ENCODE measurements at places on chromosomes 4 and X.

DNA sequence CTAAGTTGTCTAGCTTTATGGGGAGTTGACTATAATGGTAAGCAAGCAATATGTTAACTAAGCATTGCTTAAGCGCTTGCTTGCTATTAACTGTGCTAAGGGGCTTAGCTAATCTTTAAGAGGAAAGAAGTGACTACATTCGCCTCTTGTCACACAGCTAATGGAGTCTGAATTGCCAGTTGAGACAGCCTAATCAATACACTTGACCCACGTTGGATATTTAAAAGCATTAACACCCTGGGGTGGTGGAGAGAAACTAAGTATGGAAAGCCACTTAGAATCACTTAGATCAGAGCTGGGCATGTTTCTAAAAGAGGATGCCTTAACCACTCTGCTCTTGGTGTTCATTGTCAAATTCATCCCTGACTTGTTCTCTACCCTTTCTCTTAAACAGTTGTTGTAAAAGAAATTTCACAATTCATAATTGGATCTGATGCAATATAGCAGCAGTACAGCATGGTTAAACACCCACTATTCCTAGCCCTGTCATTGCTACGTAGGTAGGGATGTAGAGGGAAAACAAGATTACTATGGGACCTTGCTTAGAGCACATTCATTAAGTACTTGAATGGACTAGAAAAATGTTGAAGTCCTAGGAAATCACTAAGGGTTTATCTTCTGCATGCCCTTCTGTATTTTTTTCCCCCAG lies 3.5 kb downstream of the ZAR1 start:
- no peak overlapping the region for H3K4me3 ChIP-seq
- DNase-seq = no peak
- no peaks in the 10 kb centered on the region for H3K36me3 ChIP-seq

- H3K4me1 ChIP-seq = peaks cover 58% of the 10 kb centered on the region
- no peaks in the 10 kb centered on the region for H3K36me3 ChIP-seq
- H3K4me3 ChIP-seq = no peak overlapping the region
Observed at GRCh38 chr4:149980941-149981340, 97.3 kb upstream of the DCLK2 start.

DNA sequence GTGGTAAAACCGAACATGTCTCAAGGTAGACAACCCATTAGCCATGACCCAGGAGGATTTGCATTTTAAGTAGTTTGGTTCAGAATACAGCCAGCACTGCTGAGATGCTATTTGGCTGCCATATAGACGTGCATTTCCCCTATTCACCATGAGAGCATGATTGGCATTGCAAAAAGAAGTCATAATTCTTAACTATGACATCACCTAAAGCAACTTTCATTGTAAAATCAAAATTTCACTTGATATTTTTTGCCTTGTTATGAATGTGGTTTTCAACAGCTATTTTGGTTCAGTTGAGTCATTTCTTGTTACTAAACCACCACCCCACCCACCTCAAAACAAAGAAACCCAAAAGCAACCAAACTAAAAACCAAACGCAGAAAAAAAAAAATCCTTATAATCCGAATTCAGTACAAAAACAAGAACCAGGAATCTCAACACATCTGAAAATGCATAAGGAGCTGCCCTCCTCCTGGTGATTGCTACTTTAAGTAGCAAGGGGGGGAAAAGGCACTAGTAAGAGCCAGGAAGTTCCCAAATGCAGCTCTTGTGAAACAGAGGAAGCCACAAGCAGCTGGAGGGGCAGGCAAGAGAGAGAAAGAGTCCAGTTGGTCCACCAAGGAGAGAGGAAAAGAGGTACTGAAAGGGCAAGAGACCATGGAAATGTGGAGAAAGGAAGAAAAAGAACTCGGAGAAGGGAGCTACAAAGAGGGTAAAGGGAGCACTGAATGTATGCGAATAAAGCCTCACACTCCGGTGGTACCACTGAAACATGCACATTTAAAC lies 3.1 kb downstream of the SLITRK4 start:
- H3K27me3 ChIP-seq = peaks cover 11% of the 10 kb centered on the region
- peaks cover 28% of the 10 kb centered on the region for H3K4me1 ChIP-seq
- H3K27ac ChIP-seq = no peak overlapping the region
- H3K36me3 ChIP-seq = peaks cover 28% of the 10 kb centered on the region
- H3K4me3 ChIP-seq = peak overlapping the region; percentile 86

DNA sequence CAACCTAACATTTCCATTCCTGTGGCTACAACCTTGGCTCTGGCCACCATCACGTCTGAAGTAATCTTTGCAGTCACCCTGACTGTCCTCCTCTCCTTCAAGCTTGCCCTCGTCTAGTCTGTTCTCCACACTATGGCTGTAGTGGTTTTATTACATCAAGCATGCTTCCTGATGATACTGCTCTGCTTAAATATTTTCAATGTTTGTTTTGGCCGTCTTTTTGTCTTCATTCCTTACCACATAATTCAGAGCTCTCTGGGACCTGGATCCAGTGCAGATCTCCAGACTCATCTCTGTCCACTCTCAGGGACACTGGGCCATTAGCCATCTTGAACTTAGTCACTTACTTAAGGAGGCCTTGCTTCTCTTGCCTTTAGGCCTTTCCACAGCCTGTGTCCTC lies 27.7 kb upstream of the FREM3 start:
- H3K4me1 ChIP-seq = peaks cover 6% of the 10 kb centered on the region
- DNase-seq = no peak
- H3K36me3 ChIP-seq = no peaks in the 10 kb centered on the region
- H3K27ac ChIP-seq = no peak overlapping the region

DNA sequence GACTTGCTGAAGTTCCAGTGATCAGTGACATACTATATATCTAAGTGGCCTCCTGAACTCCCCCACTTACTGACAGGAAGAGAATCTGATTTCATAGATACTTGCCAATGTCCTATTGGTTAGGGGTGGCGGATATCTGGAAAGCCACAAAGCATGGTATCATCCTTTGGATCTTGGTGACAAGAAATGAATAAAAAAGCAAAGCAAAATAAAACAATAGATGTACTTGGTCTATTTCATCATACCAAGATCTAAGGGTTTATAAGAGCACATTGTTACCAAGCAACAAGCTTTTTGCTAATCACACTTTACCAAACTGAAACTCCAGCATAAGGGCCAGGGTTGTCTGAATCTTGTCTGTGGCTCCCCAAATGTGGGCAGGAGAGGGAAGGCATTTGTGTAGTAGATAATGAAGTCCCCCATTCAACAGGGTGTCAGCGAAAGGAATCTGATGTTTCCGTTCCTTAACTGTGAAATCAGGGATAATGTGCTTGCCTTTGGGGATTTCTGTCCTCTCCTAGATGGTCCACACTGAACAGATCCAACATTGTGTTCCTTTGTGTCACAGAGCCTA lies 125.0 kb upstream of the SMIM10 start:
- H3K36me3 ChIP-seq = no peaks in the 10 kb centered on the region
- no peak overlapping the region for H3K27ac ChIP-seq
- peaks cover 3% of the 10 kb centered on the region for H3K27me3 ChIP-seq
- no peaks in the 10 kb centered on the region for H3K4me1 ChIP-seq

DNA sequence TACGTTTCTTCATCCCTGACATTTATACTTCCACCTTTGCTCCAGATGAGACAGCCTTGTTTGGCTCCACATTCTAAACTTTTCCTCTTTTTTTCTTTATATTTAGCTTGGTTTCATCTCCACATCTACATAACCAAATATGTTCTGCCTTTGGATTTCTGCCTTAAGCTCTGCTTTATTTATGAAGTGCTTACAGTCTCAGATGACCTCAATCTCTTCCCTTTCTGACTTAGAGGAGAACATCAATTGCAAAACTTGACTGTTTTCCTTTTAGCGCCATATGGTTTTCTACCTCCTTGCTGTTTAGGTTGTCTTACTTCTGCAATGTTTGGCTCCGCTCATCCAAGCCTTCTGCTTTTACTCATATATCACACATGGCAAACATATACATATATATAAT lies 7.5 kb downstream of the ASB5 start:
- no peaks in the 10 kb centered on the region for H3K4me1 ChIP-seq
- peaks cover 2% of the 10 kb centered on the region for H3K27me3 ChIP-seq
- no peak overlapping the region for H3K4me3 ChIP-seq

DNA sequence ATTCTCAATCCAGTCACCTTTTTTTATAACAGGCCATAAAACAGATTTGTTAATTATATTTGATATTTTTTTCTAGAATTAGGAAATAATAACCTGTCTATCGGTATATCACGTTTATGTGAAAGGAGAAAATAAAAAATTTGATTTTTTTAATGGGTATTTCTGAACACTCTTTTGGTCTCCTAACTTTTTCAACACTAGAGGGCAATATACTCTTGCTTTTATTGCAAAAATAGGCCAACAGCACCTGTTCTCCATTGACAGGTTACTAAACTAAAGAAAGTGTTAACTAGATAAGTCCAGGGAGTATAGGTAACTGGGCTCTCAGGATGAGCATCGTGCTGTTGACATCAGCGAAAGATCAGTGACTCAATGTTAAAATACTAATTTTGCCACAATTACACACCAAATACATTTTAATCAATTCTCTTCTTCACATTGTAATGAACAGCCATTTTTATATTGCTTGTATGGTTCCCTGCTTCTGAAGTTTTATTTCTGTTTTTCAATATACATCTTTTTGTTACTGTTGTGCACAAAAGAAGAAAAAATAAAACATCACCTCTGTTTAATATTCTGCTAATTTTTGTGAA lies 22.8 kb downstream of the NDST4 start:
- no peak overlapping the region for H3K27ac ChIP-seq
- H3K4me3 ChIP-seq = no peak overlapping the region
- peaks cover 3% of the 10 kb centered on the region for H3K27me3 ChIP-seq
- no peaks in the 10 kb centered on the region for H3K36me3 ChIP-seq
- no peaks in the 10 kb centered on the region for H3K4me1 ChIP-seq

DNA sequence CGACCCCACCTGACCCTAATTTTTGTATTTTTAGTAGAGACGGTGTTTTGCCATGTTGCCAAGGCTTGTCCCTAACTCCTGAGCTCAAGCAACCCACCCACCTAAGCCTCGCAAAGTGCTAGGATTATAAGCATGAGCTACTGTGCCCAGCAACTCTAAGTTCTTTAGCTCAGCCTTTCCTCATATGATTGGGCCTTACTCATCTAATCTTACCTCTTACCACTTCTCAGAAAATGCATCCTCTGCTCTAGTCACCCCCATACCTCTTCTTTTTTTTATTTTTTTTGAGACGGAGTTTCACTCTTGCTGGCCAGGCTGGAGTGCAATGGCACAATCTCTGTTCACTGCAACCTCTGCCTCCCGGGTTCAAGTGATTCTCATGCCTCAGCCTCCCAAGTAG lies 35.6 kb upstream of the UGDH start:
- DNase-seq = no peak
- H3K27ac ChIP-seq = no peak overlapping the region
- no peaks in the 10 kb centered on the region for H3K27me3 ChIP-seq
- peaks cover 20% of the 10 kb centered on the region for H3K4me1 ChIP-seq
- no peak overlapping the region for H3K4me3 ChIP-seq
- peaks cover 58% of the 10 kb centered on the region for H3K36me3 ChIP-seq

DNA sequence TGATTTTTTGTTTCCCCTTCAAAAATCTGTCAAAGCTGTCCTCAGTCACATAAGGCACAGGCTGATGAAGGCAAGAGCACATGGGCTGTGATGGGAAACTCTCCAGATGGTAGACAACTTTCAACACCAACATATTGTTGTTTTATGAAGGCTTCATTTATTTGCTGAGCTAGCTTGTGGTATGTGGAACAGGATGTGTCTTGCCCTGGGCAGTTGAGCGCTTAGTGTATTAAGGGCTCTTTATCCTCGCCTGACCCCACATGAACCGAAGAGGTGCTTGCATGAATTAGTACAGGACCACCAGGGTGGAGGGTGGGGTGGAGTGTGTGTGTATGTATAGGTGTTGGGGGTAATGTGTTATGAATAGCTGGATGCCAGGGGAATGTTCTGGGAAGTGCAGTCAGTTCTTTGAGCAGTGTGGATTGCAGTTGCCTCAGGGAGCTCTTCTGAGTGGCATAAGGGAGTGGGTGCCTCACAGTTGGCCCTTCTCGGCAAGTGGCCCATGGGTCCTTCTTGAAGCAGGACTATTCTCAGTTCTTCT lies 103.1 kb downstream of the PHEX start:
- peaks cover 44% of the 10 kb centered on the region for H3K4me1 ChIP-seq
- H3K4me3 ChIP-seq = no peak overlapping the region
- H3K27me3 ChIP-seq = peaks cover 9% of the 10 kb centered on the region
- no peak for DNase-seq
- H3K27ac ChIP-seq = no peak overlapping the region
- no peaks in the 10 kb centered on the region for H3K36me3 ChIP-seq

GRCh38 chr4:168694667-168695066 lies 197.8 kb downstream of the PALLD start:
- H3K36me3 ChIP-seq = peaks cover 34% of the 10 kb centered on the region
- DNase-seq = no peak
- peak overlapping the region; percentile 82 for H3K27ac ChIP-seq
- peaks cover 75% of the 10 kb centered on the region for H3K4me1 ChIP-seq

DNA sequence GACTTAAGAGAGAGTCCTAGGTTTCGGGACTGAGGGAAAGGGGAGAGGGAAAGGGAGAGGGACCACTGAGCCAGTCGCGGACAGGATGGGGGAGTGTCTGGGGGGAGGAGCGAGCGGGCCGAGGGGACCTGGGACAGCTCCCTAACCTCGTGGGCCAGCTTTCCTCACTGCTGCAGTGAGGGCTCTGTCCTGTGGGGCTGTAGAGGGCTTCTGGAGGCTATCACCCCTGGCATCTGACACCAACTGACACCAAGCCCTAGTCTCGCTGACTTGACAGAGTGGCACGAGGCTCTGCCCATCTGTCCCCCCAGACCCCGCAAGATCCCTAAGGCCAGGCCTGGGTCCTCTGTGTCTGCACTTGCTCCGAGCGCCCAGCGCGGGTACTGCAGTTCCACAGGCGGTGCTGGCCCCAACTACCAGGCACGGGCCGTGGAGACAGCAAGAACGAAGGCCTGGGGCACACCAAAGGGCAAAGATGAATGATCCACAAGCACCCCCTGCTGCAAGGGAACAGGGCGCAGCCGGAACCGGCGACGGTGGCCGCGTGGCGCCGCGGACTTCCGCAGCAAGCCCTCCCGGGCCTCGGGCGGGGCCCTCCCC lies 465 bp downstream of the HAUS7 start:
- peaks cover 14% of the 10 kb centered on the region for H3K4me1 ChIP-seq
- no peak overlapping the region for H3K27ac ChIP-seq
- DNase-seq = peak; percentile 50
- H3K4me3 ChIP-seq = peak overlapping the region; percentile 83
- H3K36me3 ChIP-seq = no peaks in the 10 kb centered on the region

- peaks cover 32% of the 10 kb centered on the region for H3K36me3 ChIP-seq
- H3K4me1 ChIP-seq = no peaks in the 10 kb centered on the region
- H3K27me3 ChIP-seq = no peaks in the 10 kb centered on the region
- DNase-seq = no peak
Observed at GRCh38 chrX:103446665-103447302, 70.4 kb downstream of the BEX3 start.

GRCh38 chrX:124045109-124045508 lies 83.6 kb downstream of the STAG2 start:
- no peak overlapping the region for H3K27ac ChIP-seq
- DNase-seq = no peak
- no peaks in the 10 kb centered on the region for H3K27me3 ChIP-seq
- H3K4me1 ChIP-seq = no peaks in the 10 kb centered on the region
- H3K36me3 ChIP-seq = peaks cover 11% of the 10 kb centered on the region

DNA sequence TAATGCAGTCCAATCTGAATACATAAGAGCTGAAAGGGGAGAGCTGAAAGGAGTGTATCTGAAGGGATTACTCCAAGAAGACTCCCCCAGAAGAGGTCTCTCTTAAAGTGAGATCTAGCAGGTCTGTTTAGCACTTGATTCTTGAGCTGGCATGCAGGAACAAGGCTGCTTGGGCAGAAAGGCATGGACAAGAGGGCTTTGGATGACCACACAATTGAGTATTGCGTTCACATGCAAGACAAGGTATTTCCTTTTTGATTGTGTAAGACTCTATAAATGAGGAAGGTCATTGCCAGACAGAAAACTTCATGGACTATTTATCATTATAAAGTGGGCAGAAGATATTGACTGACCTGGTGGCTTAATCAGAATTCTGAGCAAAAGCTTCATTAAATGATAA lies 145.5 kb upstream of the AFF2 start:
- H3K27me3 ChIP-seq = no peaks in the 10 kb centered on the region
- no peak overlapping the region for H3K27ac ChIP-seq
- no peak for DNase-seq
- no peaks in the 10 kb centered on the region for H3K36me3 ChIP-seq
- H3K4me1 ChIP-seq = no peaks in the 10 kb centered on the region
